ENCODE measurements at places on chromosomes 3 and 15.

- no peak overlapping the region for H3K4me3 ChIP-seq
- DNase-seq, result no peak
- no peaks in the 10 kb centered on the region for H3K27me3 ChIP-seq
- H3K36me3 ChIP-seq, result no peaks in the 10 kb centered on the region
- peaks cover 4% of the 10 kb centered on the region for H3K4me1 ChIP-seq
Measured at GRCh38 chr3:120796976-120797375, 54.4 kb downstream of the GTF2E1 start.

GRCh38 chr3:14744556-14744955, 69.6 kb downstream of the C3orf20 start:
- no peaks in the 10 kb centered on the region for H3K4me1 ChIP-seq
- no peaks in the 10 kb centered on the region for H3K36me3 ChIP-seq
- H3K4me3 ChIP-seq, result no peak overlapping the region
- DNase-seq, result no peak
- peaks cover 12% of the 10 kb centered on the region for H3K27me3 ChIP-seq

- H3K36me3 ChIP-seq, result peaks cover 46% of the 10 kb centered on the region
- H3K27me3 ChIP-seq, result no peaks in the 10 kb centered on the region
- no peaks in the 10 kb centered on the region for H3K4me1 ChIP-seq
Measured at GRCh38 chr3:126766653-126767052, 62.6 kb downstream of the CHCHD6 start.

GRCh38 chr3:52509753-52510328, 14.7 kb downstream of the STAB1 start:
- no peak overlapping the region for H3K27ac ChIP-seq
- no peak for DNase-seq
- H3K4me3 ChIP-seq, result no peak overlapping the region
- H3K27me3 ChIP-seq, result peaks cover 5% of the 10 kb centered on the region
- peaks cover 8% of the 10 kb centered on the region for H3K4me1 ChIP-seq

DNA sequence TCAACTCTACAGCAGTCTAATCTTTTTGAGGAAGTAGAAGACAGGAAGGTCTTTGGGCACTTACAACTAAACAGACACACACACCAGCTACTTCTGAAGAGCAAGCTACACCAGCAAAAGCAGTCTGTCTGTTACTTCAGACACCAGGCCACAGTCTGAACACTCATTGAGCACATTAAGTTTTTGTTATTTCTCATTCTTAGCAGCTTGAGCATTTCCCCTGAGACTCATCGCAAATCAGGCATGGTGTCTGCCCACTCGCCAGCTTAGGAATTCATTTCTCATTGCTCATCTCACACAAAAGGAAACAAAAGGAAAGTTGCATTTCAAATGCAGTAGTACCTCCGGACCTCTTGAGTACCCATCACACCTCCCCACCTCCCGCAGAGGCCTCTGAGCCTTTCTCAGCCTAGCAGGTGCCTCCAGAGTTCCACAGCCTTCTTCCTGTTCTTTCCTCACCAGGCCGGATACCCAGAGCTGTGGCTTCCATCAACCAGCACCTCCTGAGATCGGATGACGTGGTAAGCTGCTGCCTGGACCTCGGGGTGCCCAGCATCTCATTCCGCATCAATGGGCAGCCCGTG, 302.0 kb downstream of the RYR3 start:
- H3K4me3 ChIP-seq, result no peak overlapping the region
- H3K4me1 ChIP-seq, result peaks cover 7% of the 10 kb centered on the region
- H3K27ac ChIP-seq, result no peak overlapping the region
- H3K36me3 ChIP-seq, result no peaks in the 10 kb centered on the region

- no peak overlapping the region for H3K4me3 ChIP-seq
- DNase-seq, result peak; percentile 21
- no peaks in the 10 kb centered on the region for H3K4me1 ChIP-seq
- no peak overlapping the region for H3K27ac ChIP-seq
Measured at GRCh38 chr3:115254492-115255196, 107.6 kb upstream of the ZBTB20 start.

GRCh38 chr3:168574455-168575158, 478.9 kb upstream of the GOLIM4 start:
- no peaks in the 10 kb centered on the region for H3K36me3 ChIP-seq
- H3K4me3 ChIP-seq, result no peak overlapping the region
- H3K27ac ChIP-seq, result no peak overlapping the region
- DNase-seq, result no peak
- H3K27me3 ChIP-seq, result no peaks in the 10 kb centered on the region

- H3K27me3 ChIP-seq, result no peaks in the 10 kb centered on the region
- DNase-seq, result no peak
- peaks cover 20% of the 10 kb centered on the region for H3K4me1 ChIP-seq
- H3K4me3 ChIP-seq, result no peak overlapping the region
- peak overlapping the region; percentile 60 for H3K27ac ChIP-seq
- H3K36me3 ChIP-seq, result peaks cover 45% of the 10 kb centered on the region
Measured at GRCh38 chr3:113663324-113663750, 33.1 kb downstream of the USF3 start.

DNA sequence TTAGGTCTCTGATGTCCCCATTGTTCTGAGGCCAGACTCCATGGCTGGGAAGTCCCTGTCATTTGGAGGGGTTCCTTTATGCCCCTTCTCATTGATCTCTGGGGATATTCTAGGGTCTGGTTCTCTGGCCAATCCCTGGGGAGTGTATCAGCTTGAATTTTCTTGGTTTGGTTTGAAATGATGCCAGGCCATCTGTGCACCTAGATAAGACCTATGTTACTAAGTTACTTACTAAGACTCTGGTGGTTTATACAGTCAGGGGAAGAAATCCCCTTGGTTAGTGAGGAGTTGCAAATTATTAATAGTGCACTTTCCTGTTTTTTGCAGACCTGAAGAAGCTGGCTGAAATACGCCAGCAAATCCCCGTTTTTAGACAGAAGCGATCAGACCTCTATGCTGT, 20.3 kb downstream of the NIT2 start:
- no peak for DNase-seq
- H3K4me1 ChIP-seq, result no peaks in the 10 kb centered on the region
- peaks cover 63% of the 10 kb centered on the region for H3K36me3 ChIP-seq
- H3K27ac ChIP-seq, result no peak overlapping the region
- H3K4me3 ChIP-seq, result no peak overlapping the region
- H3K27me3 ChIP-seq, result no peaks in the 10 kb centered on the region

GRCh38 chr3:114420072-114420471, 126.2 kb downstream of the TIGIT start:
- no peaks in the 10 kb centered on the region for H3K36me3 ChIP-seq
- no peak for DNase-seq
- no peaks in the 10 kb centered on the region for H3K27me3 ChIP-seq
- H3K27ac ChIP-seq, result no peak overlapping the region
